Kidney glomerular epithelial cell (primary cell): ENCODE measurements at places on chromosomes 1 and 21.

DNA sequence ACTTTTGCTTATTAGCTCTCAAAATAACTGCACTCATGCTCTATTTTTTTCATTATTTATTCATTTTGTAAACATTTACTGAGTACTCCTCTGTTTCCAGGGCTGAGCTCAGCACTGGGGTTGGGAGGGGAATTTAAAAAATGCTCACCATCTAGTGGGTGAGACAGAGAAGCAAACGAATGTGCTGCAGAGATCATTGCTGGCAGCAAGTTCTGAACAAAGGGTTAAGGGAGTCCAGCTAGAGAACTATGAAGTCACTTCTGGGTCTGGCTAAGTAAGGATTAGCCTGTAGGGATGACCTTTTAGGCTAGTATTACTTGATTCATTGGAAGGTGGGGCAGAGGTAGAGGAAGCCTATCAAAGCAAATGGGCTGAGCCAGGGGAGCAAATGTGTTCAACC, 99.1 kb upstream of the ZNF644 start:
- no peak for DNase-seq

- no peak for DNase-seq
Measured at GRCh38 chr1:48792961-48793360, 16.3 kb upstream of the BEND5 start.

DNA sequence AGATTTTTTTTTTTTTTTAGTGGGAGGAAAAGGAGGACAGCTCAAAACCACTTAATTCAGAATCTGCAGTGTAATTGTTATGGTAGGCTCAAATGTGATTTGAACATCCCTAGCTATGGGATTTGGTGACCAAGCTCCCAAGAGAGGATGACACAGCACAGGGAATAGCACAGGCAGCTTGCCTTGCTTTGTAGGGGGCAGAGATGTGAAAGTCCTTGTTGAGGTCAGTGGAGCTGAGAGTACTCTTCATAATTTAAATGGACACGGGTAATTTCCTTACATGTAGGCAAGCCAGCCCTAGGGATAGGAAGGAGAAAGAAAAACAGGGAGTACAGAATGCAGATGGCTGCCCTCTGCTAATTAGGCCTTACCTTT, 3.2 kb upstream of the UCK2 start:
- no peak for DNase-seq

DNA sequence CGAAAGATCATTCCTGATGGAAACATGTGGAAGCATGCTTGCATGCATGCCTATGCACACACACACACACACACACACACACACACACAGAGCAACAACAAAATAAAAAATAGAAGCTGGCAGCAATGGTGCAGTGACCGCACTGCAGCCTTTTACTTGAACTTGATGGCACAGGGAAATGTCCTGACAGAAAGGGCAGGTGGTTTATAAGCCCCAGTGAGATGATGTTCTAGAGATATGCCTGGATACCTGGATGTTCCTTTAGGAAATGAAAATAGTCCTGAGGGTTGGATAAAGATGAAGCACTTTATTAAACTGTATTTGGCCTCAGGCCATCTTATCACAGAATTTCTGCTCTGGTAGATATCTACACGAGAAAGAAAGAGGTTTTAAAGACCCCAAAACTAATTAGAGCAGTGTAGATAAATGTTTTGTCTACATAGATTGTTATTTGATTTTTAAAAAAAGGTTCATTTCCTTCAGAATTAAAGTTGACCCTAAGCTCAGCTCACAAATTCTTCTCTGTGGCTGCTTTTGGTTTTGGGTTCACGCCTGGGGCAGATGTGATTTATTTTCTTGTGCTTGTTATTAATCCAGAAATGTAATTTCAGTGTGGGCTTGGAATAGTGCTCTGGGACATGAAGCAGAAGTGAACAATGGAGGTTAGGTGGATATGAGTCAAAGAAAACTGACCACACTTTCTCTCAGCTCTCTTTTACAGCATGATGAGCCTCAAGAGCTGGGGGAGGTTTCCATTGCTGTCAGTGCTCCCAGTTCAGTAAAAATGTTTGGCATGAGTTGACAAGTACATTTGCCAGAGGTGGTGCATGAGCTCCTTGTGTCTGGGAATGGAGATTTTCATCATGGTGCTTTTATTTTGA, 22.9 kb downstream of the ADAM30 start:
- peak; percentile 88 for DNase-seq

- DNase-seq, result no peak
Measured at GRCh38 chr1:29864431-29865022, 628.2 kb downstream of the PTPRU start.

DNA sequence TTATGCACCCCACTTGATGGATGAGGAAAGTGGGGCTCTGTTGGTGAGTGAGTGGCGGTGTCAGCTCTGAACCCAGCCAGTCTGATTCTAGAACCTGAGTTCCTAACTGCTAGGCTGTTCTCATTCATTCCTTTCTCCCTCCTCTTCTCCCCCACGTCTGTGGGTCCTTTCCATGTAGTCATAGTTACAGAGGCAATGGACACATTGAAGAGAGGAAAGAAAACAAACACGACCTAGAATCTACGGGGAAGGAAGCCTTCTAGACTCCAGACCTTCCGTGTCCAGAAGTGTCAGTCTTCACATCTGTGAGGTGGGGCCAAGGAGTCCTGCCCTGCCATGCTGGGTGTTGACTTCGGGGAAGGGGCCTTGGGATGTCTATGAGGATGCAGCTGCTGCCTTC, 115.8 kb upstream of the WNT4 start:
- DNase-seq, result peak; percentile 17

GRCh38 chr1:10033359-10033845, 644 bp downstream of the UBE4B start:
- DNase-seq, result peak; percentile 62

GRCh38 chr1:58608945-58609344, 31.9 kb upstream of the TACSTD2 start:
- no peak for DNase-seq

- DNase-seq, result peak; percentile 61
Measured at GRCh38 chr1:107262467-107263286, 121.8 kb downstream of the NTNG1 start.

DNA sequence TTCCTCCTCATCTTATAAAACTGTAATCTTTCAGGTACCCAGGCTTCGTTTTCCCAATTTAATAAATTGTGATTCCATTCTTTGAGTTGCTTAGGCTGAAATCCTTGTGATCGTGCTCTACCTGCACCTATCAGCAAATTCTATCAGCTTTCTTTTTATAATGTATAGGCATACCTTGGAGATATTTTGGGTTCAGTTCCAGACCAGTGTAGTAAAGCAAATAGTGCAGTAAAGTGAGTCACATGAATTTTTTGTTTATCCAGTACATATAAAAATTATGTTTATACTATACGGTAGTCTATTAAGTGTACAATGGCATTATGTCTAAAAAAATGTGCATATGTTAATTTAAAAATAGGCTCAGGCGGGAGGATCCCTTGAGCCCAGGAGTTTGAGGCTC, 5.5 kb downstream of the SWT1 start:
- DNase-seq, result no peak

DNA sequence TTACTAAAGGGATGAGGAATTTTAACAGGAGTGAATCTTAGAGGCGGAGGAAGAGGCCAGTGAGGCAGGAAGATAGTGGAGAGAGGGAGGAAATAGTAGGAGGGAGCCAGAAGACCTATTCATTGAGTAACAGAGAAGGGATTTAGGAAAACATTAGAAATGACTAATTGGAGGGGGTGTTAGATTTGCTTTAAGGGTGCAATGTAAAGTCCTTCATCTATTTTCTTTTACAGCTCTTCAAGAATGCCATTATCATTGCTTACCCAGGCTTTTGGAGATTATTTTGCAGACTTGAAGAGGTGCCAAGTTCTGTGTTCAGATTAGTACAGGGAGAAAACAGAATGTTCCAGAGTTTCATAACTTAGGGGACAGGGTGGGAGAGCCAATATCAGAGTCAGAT, 33.8 kb downstream of the OR10J1 start:
- DNase-seq, result no peak

DNA sequence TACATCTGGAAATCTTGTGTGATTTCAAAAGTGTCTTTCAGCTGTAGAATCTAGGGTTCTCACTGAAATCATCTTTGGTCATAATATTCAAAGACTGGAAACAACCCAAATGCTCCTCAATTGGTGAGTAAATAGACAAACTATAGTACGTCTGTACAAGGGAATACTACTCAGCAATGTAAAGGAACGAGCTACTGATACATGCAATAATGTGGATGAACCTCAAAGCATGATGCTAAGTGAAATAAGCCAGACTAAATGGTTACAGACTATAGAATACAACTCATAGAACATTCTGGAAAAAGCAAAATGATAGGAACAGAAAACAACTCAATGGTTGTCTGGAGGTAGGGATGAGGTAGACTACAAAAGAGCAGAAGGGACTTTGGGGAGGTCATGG, 2.6 kb downstream of the LACTBL1 start:
- no peak for DNase-seq

GRCh38 chr1:219472596-219472995, 140.3 kb downstream of the ZC3H11B start:
- no peak for DNase-seq

GRCh38 chr1:235049217-235049616, 79.4 kb downstream of the TOMM20 start:
- DNase-seq, result no peak

DNA sequence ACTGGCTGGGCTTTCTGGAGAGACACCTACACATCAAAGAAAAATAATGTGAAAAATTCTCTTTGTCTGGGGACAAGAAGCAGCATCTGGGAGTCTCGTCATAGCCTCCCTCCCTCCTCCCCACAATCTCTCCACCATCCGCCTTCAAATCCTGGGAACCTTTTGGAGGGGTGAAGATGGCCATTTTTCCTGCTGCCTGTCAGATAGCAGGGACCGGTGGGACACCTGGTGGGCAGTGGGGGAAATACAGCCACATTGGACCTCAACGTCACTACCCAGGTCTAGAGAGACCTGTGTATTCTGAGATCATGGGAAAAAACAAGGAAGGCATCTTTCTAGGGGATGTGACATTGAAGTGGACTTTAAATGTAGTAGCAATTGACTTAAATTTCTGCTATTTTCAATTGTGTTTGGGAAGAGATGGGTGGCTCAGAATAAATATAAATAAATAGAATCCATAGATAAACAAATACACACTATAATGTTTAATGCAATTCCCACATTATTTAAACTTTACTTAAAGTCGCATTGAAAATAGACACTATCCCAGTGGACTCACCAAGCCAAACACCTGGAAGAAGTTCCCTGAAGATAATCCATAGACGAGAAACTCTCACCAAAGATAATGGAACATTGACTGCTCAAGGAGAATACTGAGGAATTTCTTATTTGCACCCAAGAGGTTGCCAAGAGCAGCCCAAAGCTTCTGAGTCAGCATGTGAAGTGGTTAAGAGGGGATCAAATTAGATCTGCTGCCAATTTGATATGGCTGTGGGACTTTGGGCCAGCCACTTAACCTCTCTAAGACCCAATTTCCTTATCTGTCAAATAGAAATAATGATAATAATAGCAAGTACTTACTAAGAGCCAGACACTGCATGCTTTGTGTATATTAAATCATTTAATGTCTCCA, 147.6 kb upstream of the CAMK1G start:
- peak; percentile 85 for DNase-seq

DNA sequence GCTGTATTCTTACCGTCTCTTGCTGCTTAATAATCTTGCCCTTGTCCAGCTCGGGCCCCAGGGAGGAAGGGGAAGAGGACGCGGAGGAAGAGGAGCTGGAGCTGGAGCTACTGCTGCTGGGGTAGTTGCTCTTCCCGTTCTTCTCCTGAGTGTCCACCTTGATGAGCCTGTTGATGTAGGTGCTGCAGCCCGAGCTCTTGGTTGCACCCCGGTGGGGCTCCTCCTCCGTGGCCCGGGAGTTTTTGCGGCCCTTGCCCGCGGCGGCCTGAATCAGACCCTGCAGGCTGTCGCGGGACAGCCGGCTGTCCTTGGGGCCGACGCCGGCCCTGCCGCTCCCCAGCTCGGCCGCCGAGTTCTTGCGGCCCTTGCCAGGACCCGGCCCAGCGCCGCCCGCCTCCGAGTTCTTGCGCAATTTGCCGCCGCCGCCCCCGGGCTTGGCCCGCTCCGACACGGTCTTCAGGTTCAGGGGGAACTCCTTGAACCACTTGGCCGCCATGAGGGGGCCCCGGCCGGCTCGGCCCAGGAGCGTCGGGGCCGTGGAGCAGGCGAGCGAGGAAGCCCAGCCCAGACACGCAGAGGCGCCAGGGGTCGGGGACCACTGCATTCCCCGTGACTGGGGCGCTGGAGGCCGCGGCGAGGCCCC, 475 bp upstream of the TDRD10 start:
- no peak for DNase-seq

DNA sequence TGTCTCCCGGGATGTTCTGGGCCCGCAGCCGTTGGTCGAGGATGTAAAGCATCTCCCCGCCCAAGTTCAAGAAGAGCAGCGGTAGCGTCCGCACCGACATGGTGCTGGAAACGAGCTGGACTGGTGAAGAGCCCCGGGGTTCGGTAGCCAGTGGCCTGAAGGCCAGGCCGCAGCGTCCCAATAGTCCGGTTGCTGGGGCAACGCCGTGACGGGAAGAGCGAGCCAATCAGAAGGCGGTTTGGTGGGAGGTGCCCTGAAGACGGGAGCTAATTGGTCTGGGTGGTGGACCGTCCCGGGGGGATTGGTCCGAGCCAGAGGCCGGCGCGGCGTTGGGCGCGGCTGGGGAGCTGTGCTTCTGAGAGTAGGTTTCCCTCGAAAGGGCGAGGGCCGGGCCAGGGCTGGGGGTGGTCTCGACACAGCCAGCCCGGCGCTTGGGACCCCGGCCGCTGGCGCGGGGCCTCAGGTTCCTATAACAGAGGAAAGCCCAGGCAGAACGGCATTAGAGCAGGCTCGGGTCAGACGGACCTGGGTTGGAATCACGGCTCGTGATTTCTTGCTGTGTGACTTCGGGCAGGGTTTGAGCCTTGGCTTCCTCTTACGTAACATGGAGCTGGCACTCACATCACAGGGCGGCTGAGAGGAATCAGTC, at the start of gene OSCP1:
Gene OSCP1, minus strand, starts transcription at position 182 of the 649 bp plus-strand sequence. Its CDS starts 82 bp downstream, at position 100.
- peak; percentile 91 for DNase-seq

GRCh38 chr1:17569200-17570139, 30.0 kb downstream of the ARHGEF10L start:
- DNase-seq, result peak; percentile 11

GRCh38 chr21:29647353-29647781, 292.4 kb downstream of the GRIK1 start:
- DNase-seq, result no peak

- DNase-seq, result no peak
Measured at GRCh38 chr1:43938892-43939587, 5.4 kb downstream of the ARTN start.

GRCh38 chr1:84037758-84038611, 39.1 kb upstream of the TTLL7 start:
- DNase-seq, result no peak

DNA sequence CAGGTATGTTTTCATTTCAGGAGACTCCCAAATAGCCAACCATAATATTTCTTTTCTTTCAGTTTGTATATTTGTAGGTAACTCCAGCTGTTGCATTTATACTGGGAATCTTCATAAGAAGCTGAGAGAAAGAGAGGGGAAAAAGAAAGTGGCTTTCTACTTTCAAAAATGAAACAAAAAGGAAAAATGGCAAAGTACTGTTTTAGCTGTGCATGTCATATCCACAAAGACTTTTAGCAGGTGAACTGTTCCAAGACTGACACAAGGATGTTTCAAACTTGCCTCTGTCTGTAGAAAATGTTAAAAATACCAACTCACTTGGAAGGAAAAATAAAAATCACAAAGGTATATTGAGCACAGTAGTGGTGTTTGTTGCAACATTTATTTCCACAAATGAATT, 41.9 kb upstream of the CACYBP start:
- no peak for DNase-seq

GRCh38 chr21:21163904-21164303, 165.7 kb downstream of the NCAM2 start:
- DNase-seq, result peak; percentile 33
